Stimulated activated CD4-positive, alpha-beta T cell treated with anti-CD3 and anti-CD28 coated beads, Interleukin-15, amount 100 ng/mL, for 1 hour (primary cell): ENCODE measurements at places on chromosomes 7 and 10.

- DNase-seq: no peak
Observed at GRCh38 chr7:36283711-36284130, 105.9 kb upstream of the ANLN start.

- no peak for DNase-seq
Observed at GRCh38 chr10:92222603-92223262, 68.1 kb downstream of the CPEB3 start.

DNA sequence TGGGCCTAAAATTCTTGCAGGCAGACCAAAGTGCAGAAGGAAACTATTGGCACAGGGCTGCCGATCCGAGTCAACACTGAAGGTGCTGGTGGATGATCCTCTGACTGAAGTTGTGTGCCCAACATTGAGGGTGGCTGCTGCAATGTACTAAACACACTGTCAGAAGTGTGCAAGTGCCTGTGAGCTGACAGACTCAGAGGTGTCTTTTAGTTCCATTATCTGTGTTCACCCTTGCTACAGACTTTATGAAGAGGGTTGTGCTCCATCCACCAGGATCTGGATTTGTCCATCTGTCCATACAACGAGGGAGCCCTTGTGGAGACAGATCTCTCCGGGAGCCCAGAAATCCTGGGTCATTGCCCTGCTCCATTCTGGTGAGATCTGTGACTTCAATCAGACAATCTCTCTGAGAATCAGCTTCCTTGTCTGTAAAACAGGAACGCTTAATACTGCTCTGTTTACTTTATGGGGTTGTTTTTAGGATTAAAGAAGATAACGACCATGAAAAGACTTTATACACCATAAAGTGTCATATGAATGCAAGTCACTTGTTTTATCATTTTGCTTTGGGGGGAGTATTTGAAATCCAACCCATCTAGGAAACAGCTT lies 9.5 kb upstream of the TRPV6 start:
- no peak for DNase-seq

DNA sequence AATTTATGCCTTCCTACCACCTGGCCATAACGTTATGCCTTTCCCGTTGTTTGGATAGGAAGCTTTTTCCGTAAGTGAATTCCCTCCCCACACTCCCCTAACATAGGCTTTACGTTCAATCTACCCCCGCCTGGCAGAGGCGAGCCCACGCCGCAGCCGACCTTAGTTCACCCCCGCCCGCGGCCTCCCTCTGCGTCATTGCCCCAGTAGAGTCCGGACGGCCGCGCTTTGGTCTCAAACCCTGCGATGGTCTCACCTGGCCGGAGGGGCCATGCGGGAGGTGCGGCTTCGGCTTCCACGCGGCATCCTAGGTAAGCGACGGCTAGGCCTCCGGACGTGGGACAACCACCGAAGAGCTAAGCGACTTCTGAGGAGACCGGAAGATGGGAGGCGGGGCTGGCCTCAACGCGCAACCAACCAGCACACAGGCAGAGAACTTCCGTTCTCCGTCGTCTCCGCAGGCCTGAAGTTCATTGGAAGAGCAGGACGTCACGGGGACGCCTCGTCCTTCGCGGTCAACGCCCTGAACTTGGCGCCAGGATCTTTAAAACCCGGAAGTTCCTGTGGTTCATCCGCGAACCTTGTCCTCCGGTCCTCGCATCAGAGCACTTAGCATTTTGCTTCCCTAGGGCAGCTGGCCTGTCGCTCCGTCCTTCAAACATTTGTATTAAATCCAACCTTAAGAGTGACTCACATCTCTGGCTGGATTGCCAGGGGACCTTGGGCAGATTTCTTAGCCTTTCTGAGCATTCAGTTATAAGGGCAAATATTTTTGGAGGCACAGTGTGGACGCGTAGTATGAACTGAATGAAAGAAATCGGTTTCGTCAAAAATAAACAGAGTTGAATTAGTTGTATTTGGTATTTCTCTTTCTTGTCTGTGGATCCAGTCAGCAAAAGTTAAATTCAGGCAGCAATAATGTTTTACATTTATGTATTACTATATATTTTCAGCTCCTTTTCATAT lies at the start of gene CHCHD2:
TSS of gene CHCHD2 (minus strand) at position 369 of the 966 bp plus-strand sequence. CDS start at position 306, 63 bp downstream.
- peak; percentile 81 for DNase-seq

DNA sequence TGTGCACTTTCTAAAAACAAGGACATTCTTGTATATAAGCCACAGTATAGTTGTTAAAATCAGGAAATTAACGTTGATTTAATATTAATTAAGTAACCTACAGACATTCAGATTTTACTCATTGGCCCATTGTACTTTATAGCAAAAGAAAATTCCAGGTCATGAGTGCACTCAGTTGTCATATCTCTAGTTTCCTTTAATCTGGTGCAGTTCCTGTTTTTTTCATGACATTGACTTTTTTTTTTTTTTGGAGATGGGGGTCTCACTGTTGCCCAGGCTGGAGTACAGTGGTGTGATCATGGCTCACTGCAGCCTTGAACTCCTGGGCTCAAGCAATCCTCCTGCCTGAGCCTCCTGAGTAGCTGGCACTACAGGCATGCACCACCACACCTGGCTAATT lies 24.1 kb downstream of the R3HCC1L start:
- DNase-seq: no peak

DNA sequence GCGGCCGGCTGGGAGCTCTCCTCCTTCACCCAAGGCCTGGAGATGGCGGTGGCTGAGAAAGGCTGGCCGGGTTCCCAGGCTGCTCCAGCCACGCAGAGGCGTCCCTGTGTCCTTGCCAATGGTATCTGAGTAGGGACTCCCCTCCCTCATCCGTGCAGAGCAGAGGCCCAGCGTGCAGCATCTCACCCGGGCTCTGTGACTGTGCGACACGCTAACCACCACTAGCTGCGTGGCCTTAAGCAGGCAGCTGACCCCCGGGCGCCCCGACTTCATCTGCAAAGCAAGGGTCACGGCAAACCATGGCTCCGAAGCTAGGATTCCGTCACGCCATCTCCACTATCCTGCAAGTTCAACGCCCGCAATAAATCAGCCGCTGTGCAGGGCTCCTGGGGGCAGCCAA lies 47.2 kb upstream of the TNRC18 start:
- no peak for DNase-seq

DNA sequence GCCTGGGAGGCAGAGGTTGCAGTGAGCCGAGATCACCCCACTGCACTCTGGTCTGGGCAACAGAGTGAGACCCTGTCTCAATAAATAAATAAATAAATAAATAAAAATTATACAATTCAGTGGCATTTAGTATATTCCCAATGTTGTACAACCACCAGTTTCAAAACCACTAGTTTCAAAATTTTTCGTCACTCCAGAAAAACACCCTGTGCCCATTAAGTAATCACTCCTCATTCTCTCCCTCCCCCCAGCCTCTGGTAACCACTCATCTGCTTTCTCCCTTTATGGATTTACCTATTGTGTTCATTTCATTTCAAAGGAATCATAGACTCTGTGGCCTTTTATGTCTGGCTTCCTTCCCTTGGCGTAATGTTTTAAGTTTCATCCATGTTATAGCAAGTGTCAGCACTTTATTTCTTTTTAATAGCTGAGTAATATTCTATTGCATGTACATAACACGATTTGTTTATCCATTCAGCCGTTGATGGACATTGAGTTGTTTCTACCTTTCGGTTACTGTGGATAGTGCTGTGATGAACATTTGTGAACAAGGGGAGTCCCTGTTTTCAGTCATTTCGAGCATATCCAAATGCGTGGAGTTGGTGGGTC lies 29.4 kb upstream of the GOLGA7B start:
- no peak for DNase-seq

DNA sequence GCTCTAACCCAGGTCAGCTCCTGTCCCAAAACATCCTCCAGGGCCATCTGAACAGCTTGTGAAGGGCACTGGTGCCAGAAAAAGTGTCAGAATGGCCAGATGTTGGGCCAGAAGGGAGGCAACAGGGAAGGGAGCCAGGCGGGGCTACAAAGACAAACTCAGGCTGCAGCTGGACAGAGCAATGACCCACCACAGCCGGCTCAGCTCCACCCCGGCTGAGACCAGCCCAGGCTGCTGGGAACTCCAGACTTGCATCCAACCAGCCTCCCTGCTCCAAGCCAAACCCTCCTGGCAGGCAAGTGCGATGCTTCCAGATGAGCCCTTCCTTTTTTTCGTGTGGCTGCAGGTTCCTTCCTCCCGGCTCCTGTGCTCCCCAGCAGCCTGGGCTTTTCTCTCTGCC lies 466.9 kb downstream of the PTPRN2 start:
- DNase-seq: no peak

GRCh38 chr10:52420656-52421055 lies 106.6 kb downstream of the DKK1 start:
- DNase-seq: no peak

DNA sequence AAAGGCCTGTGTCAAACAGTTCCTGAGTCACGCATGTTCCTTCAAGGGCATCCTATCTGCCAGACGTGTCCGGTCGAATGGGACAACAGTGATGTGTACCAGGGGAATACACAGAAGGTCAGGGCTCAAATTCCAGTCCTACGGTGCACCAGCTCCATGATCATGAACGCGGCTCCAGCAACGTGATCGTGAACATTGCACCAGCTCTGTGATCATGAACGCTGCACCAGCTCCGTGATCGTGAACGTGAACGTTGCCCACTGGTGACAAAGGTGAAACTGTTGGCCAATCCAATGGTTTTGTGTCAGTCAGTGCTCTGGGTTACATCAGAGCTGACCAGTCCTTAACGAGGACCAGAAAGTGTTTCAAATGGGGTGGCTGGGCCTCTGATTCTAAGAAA lies 4.3 kb upstream of the PTPRN2 start:
- DNase-seq: no peak

DNA sequence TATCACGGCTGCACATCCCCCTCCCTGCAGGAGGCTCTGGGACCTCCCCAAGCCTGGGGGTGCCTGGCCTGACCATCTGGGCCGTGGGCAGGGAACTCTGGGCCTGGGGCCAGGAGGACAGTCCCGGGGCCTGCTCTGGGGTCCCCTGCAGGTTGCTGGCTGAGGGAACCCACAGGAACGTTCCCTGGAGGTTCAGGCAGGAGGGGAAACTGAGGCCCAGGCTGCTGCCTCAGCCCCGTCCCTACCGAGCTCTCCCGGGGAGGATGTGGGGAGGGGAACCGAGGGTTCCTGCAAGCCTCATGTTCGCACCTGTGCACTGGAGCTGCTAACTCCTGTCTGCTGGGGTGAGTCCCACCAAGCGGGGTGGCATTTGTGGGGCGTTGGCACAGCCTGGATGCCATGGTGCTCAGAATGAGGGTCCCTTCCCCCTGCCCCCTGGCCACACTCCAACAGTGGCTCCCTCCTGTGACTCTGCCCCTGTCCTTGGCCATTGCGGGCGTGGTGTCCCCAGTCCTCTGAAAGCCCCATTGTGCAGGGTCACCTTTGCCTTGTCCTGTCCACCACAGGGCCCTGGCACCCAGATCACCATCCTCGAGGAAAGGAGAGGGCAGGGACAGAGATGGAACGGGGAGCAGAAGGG lies 9.4 kb downstream of the ELFN1 start:
- DNase-seq: no peak
